ENCODE measurements at places on chromosomes 11 and 22.

GRCh38 chr11:85423316-85423715 lies 203.8 kb downstream of the DLG2 start:
- no peak for DNase-seq

GRCh38 chr11:109120341-109120740 lies 301.6 kb upstream of the C11orf87 start:
- DNase-seq = no peak

- no peak for DNase-seq
Measured at GRCh38 chr11:100438376-100438775, 248.7 kb upstream of the ARHGAP42 start.

DNA sequence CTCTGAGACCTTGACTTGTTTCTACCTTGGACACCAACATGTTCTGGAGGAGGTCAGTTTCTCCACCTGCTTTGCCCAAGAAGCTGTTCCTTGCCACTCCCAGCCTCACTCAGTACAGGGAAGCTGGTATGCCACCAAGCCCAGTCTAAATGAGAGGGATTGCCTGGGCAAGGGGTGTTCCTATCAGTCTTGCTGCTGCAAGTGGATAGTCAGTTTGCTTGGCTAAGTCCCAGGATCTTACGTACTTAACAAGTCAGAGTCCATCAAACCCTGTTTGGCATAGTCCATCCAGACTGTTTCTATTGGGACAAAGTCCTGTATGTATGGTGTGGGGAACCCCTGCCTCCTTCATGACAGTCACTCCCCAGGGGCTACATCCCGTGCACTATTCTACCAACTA lies 66.6 kb downstream of the RPL27A start:
- DNase-seq = no peak

DNA sequence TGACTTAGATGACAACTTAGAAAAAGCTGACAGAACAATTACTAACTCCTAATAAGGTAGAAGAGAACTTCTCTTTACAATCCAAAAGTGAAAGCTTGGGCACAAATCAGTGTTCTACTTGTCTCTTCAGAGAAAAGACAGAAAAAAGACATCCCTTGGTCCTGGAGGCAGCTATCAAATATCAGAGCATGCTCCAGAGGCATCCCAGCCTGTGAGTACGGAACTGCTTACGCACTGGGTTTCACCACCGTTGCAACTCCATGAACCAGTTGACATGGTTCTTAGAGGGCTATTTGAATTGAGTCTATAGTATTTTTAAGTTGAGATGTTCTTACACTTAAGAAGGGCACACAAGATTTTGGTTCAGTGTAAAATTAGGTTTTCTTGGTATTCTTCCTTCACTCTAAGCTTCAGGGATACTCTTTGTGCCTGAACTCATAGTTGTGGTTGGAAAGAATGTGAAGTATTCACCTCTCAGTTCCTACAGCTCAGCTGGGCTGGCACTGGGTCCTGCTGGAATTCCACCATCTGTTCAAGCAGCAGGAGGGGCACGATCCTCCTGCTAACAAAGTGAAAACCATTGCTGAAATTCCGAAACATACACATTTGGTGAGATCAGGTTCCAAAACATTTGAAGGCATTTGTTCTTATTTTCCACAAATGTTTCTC lies 6.3 kb downstream of the AKIP1 start:
- no peak for DNase-seq

GRCh38 chr11:35111161-35112055 lies 27.6 kb upstream of the CD44 start:
- DNase-seq = no peak

- DNase-seq = no peak
Measured at GRCh38 chr11:87405843-87406242, 368.1 kb downstream of the TMEM135 start.

DNA sequence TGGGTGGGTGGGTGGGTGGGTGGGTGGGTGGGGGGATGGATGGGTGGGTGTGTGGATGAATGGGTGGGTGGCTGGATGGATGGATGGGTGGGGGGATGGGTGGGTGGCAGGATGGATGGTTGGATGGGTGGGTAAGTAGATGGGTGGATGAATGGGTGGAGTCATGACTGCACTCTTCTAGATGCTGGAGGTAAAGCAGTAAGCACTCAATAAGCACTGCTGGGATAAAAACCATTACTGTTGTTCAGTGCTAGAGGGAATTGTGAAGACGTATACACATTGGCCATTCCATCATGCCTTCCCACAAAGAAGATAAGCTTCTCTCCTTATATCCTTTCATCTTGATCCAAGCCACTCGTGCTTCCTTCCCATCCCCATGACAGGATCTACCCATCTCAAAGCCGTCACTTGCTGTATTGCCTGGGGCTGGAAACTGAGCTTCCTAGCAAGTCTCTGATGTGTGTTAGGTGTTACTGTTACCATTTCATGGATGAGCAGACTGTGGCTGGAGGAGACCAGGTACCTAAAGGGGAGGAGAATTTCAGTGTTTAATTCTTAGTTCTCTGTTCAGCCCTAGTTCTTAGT lies 74.8 kb downstream of the MICAL2 start:
- DNase-seq = no peak

GRCh38 chr11:18614667-18615066 lies 15.1 kb downstream of the MISFA start:
- DNase-seq = no peak

DNA sequence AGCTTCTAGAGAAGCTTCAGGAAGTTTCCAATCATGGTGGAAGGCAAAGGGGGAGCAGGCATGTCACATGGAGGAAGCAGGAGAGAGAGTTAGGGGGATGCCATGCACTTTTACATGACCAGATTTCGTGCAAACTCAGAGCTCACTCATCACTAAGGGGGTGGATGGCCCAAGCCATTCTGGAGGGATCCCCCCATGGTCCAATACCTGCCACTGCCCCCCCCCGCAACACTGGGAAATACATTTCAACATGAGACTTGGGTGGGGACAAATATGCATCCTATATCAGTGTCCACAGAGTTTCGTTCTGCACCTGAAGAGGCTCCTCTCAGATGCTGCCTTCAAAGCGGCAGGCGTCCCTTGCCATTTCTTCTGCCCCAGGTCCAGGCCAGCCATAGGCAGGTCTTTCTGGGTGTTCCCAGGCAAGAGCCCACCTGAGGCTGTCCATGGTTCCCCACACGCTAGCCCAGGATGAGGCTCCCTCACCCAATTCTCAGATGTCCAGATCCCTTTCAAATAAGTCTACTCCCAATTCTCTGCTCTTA lies 1344.3 kb downstream of the TBC1D22A start:
- DNase-seq = no peak

GRCh38 chr11:119205080-119205479 lies 1.1 kb upstream of the CBL start:
- no peak for DNase-seq

DNA sequence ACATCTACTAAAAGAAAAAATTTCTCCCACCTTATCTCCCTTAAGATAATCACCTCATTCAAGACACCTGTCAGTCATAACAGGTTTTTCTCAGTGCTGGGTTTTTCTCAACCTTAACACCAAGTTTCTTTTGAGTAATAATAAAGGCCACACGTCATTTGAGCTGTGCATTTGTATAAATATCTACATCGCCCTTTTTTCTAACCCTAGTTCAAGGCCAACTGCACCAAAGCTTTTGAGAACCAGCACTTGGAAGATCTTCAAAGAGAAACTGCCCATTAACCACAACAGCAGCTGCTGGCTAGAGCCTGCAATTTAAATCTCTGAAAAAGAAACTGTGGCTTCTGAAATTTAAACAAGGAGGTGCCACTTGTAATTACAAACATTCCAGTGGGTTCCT lies 6.9 kb downstream of the CADM1 start:
- no peak for DNase-seq

GRCh38 chr11:12206529-12206928 lies 96.1 kb downstream of the MICAL2 start:
- DNase-seq = no peak

- no peak for DNase-seq
Measured at GRCh38 chr22:50268655-50269113, 1.5 kb downstream of the MAPK11 start.

DNA sequence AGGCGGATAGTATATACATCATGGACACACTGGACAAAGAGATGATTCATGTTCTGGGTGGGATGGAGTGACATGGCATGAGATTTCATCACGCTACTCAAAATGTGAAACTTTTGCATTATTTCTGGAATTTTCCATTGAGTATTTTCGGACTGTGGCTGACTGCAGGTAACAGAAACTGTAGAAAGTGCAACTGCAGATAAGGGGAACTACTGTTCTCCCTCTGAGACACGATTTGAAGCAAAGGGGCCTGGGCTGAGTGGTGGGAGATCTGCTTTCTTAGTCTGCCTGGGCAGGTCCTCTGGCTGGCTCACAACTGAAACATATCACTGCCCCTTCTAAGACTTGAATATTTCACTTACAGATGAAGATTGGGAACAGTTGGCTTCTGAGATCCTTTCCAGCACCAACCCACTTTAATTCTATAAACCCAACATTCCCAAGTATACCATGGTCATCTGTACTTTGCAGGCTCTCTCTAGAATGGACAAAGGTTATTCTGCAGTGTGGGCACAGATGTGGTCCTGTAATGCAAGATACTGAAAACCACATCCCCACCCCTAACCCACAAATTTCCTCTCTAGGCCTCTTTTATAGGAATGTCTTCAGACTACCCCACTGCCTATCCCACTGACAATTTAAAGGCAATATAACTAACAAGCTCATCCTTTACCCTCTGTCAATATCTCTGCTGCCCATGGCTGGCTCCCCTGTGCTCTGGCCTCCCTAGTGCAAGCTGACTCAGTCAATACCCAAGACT lies 121.1 kb downstream of the KCNC1 start:
- no peak for DNase-seq

GRCh38 chr11:99979042-99979441 lies 708.0 kb upstream of the ARHGAP42 start:
- DNase-seq = no peak

GRCh38 chr22:20407829-20408228 lies 13.9 kb downstream of the ZNF74 start:
- DNase-seq = no peak

DNA sequence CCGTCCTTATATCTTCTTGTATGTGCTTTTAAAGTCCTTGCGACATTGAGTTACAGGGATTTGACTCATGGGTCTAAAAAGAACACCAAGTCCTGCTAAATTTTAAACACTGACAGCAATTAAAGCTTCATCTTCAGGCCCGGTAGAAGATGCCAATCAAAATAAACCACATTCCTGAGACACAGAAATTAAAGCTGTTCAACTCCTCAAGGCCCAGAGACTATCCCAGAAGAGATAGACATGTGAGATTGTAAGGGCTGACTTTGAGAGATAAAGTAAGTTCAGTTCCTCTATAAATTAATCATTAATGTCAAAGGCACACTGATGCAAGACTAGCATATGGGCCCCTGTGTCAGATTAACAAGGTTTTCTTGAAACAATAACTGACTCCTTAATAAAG lies 49.8 kb downstream of the OSBPL5 start:
- no peak for DNase-seq

DNA sequence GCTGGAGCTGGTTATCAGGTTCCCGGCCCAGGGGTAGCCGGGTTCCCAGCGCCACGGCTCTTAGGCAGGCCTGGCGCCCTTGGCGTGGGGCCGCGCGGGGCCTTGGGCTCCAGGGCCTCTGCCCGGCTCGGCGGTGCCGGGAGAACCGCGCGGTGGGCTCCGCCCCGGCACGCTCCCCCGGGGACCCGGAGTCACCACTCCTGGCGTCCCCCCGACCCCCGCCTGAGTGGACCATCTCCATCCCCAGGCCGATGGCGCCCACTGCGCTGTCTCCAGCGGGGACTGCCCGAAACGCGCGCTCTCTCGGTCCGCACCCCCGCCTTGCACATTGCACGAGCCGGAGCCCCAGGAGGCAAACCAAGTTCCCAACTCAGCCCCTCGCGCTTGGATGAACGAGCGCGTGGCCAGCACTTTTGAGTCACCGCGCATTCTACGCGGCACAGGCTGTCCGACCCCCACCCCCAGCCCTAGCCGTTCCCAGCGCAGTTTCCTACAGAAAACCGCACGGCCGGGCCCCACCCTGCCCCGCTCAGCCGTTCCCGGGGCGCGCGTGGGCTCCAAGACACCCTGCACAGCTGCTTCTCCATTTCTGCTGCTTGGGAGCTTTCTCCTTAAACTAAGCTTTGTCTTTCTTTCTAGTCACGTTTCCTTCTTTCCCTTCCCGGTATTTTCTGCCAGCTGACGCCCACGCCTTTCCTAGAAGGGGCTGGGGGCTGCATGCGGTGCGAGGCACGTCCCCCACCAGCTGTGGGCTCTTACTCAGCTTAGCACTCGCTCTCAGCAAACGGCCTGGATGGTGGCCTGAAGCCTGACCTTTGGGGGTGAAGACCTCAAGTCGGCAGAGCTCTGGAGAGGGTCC lies 650 bp upstream of the CHID1 start:
- DNase-seq = no peak

GRCh38 chr11:6995703-6996102 lies 24.4 kb downstream of the ZNF214 start:
- no peak for DNase-seq

DNA sequence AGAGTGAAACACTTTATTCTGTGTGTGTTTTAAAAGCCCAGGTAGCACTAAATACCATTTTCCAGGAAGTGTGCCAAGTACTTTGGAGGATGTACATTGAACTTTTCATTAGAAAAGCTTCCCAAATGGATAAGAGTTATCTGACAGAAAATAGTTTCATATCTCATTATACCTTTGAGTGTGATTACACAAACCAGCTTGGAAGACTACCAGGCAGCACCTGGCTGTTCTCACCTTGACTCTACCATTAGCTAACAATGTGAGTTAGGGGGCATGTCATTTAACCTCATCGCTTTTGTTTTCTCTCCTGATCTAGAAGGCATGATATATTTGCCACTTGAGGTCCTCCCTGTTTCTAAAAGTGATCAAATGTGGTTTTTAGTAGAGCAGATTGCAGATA lies 50.2 kb downstream of the GRM5 start:
- DNase-seq = no peak

DNA sequence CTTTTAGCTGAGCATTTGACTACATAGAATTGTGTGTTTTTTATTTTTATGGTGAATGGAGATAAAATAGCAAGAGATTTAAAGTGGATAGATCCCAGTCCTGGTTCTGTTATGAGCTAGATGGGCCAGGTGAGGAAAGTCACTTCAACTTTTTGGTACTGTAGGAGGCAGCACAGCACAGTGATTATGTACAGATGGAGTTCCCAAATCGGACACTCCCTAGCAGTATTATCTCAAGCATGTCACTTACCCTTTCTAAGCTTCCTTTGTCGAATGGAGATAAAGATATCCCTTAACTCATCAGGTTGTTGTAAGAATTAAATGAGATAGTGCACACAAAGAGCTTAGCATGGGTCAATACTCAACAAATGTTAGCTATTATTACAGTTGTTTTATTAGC lies 5.3 kb downstream of the EXPH5 start:
- DNase-seq = no peak
